ENCODE measurements at places on chromosomes 2 and 18.

GRCh38 chr2:216034065-216034464, 20.7 kb upstream of the MREG start:
- peak; percentile 78 for DNase-seq

GRCh38 chr2:49619804-49620203, 465.5 kb upstream of the FSHR start:
- no peak for DNase-seq

DNA sequence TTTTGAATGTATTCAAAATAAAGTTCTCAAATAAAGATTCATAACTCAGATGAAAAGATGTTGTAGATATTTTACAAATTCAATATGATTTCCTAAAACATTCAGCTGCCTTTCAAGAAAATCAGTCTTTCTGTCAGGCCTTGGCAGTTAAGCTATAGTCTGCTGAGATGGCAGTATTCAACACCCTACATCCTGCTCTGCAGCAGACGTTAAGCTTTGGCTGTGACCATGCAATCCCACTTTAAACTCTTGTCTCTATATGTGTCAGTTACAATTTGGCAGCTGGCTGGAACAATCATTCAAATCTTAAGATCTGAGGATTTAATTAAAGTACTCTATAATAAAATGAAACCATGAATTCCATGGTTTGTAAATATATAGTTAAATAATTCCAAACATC, 567.3 kb upstream of the ZNF804A start:
- DNase-seq = no peak

- DNase-seq = no peak
Observed at GRCh38 chr2:72925328-72925943, 8.1 kb downstream of the EMX1 start.

- DNase-seq = no peak
Observed at GRCh38 chr2:127479866-127480743, 46.2 kb downstream of the IWS1 start.

DNA sequence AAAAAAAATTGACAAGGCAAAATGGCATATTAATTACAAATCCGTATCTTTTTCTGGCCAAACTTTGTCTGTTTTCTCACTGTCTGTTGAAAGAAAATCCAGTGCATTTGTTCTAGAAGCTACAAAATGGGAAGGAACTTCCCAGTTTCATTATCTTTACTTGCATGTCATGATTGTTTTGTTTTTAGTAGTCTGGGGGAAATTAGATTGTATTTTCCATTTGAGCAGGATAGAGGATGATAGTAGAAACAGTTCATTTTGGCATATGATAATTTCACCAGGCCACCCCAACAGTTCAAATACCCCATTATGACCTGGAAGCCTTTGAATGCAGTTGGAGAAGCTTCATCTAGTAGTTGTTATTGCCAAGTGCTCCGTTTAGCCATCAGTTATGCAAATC, 77.5 kb upstream of the RANBP2 start:
- no peak for DNase-seq

- DNase-seq = peak; percentile 83
Observed at GRCh38 chr2:232502911-232503808, 15.5 kb upstream of the ECEL1 start.

- no peak for DNase-seq
Observed at GRCh38 chr2:74005786-74006185, 21.1 kb downstream of the TET3 start.

DNA sequence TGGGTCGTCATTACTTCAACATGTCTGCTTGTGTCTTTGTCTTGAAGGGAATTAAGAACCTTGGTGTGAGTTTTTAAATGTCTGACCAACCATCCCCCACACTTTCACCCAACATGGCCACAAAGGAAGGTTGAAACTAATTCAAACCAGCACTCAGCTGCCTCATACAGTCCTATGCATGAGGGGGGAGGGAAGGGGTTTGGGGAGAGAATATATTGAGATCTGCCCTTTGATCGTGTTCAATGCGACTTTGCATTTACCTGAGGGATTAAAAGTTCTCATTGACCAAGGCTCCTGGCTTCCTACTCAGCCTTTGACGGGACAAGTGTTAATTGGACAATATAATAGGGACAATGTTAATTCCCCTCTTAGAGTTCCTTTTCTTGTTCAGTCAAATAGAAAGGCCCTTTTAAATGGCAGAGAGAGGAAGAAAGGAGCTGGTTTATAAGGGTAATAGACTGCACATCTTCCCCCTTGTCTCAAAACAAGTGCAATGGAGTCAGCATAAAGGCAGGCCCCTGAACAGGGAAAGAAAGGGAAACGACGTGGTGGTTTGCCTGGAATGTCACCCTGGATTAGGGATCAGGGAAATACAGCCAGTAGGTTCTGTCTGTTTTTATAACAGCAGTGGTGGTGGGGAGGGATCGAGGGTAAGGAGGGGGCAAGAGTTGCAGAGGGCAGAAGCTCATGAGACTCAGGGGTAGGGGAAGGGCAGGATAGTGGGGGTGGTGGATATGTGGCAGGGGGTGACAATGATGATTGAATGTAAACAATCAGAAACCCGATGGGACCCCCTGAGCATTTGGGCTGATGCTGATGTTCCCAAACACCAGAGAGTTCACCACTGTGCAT, 198.7 kb downstream of the MYCN start:
- no peak for DNase-seq

DNA sequence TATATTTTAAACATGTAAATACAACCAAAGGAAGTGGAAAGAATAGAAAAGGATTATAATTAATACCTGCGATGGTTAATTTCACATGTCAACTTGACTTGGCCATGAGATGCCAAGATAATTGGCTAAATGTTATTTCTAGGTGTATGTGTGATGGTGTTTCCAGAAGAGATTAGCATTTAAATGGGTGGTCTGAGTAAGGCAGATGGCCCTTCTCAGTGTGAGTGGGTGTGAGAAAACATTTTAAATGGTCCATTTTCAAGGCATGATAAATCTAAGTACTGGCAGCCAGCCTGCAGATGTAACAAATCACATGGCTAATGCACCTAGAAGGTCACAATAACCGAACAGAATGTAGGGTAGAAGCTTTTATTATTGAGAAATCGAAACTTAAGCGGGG, 99.6 kb upstream of the CDH7 start:
- no peak for DNase-seq

- DNase-seq = no peak
Observed at GRCh38 chr2:60520917-60521539, 32.4 kb downstream of the BCL11A start.

GRCh38 chr2:159555651-159556392, 60.5 kb downstream of the BAZ2B start:
- DNase-seq = peak; percentile 91

DNA sequence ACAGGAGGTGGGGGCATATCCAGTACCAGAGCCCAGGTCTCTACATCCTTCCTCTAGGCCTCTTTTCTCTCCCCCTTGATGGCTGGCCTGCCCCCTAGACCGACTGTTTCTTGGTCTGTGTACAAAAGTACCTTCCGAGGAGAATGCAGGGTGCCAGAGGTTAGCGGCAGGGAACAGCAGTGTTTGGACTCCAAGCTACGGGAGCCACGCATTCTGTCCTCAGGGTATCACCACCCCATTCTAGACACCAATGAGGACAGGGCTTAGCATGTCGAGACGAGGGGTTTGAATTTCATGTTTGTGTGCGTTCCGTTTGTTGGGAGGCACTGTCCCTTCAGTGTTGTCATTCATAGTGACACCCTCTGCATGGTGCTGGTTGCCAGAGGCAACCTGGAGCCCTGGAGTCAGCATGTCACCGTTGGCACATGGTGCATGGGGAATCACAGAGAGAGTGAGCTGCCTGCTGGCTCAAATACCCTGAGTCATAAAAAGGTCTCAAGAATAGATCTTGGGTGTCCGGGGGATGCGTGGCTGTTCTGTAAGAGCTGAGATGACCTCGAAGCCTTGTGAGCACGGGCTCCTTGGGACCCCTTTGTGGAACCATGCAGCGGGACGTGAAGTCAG, 57.2 kb upstream of the LDLRAD4 start:
- no peak for DNase-seq

- no peak for DNase-seq
Observed at GRCh38 chr2:34985474-34985873, 1370.1 kb upstream of the CRIM1 start.

DNA sequence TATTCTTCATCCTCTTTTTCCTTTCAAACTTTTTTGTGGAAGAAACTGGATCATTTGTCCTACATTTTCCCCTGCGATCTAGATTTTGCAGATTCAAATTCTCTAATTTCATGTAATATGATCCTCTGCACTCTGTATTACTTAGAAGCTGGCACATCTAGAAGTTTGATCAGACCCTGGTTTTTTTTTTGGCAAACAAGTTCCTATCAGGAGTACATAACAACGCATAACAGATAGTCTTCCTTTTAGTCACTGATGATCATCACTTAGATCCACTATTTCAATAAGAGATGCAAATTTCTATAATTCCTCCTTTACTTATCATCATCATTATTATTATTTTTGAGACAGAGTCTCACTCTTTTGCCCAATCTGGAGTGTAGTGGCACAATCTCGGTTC, 117.1 kb downstream of the CDH2 start:
- no peak for DNase-seq

DNA sequence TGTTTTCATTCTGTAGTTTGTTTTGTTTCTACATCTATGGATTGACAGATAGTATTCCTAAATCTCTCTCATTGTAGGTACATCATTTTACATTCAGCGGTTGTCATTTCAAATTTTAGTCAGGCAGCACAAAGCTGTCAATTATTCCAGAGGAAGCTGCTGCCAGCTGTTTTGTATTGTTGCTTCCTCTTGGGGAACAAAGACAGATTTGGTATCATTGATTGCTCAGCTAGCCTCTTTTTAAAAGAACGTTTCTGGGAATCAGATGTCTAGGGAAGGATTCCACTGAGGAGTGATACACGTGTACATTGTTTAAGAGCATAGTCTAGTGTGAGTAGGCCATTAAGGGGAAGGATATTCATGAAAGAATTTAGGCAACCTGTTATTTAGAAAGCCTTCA, 145.8 kb downstream of the AGPS start:
- no peak for DNase-seq

DNA sequence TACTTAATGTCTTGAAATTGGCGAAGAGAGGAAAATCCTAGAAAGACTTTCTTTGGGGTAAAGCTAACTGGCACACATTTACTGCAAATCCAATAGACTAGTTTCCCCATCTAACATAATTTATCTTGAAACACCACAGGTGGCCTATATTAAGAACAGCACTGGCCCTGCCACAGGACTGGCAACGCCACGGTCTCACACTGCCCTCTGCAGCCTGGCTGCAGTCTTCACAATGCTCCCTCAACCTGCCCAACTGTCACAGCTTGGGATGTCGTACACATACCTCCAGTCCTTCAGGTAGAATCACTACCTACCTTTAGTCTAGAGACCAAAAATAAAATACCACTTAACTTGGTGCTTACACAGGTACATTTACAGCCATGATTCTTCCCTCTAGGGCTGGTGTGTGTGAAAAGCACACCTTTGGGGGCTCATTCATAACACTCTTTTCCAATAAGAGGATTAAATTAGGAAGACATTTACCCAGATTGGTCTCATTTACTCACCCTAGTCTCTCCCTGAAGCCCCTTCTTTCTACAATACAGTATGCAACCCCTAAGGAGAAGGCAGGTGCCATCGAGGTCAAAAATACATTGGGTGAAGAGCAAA, 222.2 kb downstream of the C1D start:
- DNase-seq = peak; percentile 36

GRCh38 chr2:17894005-17894404, 15.5 kb downstream of the KCNS3 start:
- DNase-seq = no peak

GRCh38 chr18:55585920-55586561, 2.0 kb downstream of the TCF4 start:
- DNase-seq = peak; percentile 17

GRCh38 chr18:57659460-57660102, 37.9 kb upstream of the NARS1 start:
- DNase-seq = no peak

DNA sequence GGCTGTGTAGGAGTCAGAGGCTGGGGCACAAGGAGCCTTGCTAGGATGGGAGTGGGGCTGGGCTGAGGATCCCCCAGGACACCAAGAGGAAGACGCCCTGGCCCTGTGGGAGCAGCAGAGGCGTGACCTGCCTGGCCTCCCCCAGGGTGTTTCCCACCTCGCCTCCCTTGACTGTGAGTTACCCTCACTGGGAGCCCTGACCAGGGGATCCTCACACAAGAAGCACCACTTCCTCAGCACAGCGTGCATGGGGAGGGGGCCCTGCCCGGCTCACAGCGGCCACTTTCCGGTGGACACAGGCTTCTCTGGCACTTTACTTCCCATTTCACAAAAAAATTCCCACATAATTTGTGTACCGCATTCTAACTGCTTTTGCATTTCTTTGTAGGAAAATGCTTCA, 187.7 kb downstream of the EIPR1 start:
- no peak for DNase-seq

DNA sequence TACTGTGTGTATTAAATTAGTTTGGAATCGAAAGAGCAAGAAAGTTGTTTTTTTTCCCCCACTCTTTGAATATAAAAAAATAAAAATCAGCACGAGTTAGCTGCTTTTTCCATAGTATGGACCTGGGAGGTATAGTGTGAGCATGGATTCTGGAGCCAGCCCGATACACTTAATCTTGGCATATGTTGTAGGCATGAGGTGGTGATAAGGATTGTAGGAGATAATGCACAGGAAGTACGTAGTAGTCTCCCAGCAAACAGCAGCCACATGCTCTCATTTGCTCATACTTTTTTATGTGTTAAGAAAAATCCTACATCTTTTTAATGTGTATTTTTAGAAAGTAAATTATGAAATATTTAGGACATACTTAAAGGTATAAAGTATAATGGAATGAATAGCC, 2.1 kb upstream of the DNAJC27 start:
- DNase-seq = no peak

DNA sequence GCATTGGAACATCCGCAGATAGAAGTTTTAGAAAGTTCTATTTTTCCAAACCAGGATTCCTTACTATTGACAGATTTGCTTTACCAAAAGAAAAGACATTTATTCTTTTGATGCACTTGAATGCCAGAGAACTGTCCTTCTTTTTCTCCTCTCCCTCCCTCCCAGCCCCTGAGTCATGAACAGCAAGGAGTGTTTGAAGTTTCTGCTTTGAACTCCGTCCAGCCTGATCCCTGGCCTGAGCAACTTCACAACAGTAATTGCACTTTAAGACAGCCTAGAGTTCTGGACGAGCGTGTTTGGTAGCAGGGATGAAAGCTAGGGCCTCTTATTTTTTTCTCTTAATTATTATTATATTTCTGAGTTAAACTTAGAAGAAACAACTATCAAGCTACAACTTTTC, 33.6 kb downstream of the APCDD1 start:
- no peak for DNase-seq

DNA sequence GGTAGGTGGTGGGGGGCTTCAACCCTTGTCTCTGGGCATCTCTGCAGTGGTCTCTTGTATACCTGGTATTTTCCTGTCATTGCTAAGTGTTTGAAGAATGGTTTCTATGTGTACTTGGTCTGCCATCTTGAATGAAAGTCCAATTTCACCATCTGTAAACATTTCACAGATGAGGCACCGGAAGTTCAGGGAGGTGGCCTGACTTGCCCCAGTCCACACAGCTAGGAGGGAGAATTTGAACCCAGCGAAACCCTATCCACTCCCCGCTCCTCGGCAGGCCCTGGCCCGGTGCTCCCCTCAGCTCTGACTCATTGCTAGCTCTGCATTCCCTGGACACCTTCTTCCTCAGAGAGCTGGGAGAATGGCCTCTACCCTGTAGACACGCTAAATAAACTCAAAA, 30.5 kb downstream of the ZAP70 start:
- no peak for DNase-seq

GRCh38 chr2:763766-764525, 86.7 kb upstream of the TMEM18 start:
- no peak for DNase-seq

GRCh38 chr2:182229297-182229696, 197.5 kb downstream of the PDE1A start:
- DNase-seq = peak; percentile 77

All from suppressor macrophage treated with lipopolysaccharide for 1 hour (primary cell).